ENCODE measurements at places on chromosomes 6 and 20.

DNA sequence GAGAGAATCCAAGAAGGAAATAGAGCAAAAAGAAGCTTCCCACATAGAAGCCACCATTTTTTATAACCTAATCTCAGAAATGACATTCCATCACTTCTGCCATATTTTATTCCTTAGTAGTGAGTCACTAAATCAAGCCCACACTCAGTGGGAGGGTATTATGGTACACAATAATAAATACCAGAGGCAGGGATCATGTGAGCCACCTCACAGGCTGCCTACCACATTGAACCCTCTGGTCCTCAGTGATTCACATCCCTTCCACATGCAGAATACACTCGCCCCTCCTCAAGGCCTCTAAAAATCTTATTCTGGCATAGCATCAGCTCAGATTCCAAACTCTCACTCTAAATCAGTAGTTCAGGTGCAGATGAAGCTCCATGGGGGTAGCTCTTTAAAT, 49.4 kb downstream of the TMC2 start:
- no peak for DNase-seq

DNA sequence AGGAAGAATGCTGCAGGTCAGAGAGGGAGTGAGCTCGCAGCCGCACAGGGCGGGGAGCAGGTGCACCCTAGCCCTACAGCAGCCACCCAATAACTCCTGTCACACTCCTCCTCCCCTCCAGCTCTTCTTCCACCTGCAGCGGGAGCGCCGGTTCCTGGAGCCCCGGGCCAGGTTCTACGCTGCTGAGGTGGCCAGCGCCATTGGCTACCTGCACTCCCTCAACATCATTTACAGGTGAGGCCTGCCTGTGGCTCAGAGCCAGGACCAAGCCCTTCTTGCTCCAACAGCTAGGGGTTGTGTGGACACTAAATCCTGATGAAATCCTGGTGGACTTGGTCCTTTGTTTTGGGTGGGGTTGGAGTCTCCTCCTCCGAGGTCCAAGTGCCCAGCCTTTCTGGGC, 11.7 kb downstream of the SGK2 start:
- DNase-seq: no peak

DNA sequence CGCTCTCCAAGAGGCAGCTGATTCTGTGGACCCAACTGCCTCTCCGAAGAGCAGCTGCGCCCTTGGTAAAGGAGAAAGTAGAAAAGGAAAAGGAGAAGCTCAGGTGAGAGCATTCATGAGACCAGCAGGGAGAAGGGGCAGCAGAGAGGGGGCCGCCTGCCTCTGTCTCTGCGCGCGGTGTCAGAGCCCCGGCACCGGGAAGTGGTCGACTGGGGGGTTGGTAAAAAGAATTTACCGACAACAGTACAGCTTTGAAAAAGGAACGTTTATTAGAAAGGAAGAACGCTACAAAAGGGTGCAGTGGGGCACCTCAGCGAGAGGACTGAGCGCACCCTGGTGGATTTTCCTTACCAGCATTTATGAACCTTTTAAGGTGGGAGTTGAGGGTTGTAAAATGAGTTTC, 61.9 kb downstream of the GPR6 start:
- peak; percentile 24 for DNase-seq

GRCh38 chr20:3916364-3916763, 27.2 kb downstream of the PANK2 start:
- no peak for DNase-seq

DNA sequence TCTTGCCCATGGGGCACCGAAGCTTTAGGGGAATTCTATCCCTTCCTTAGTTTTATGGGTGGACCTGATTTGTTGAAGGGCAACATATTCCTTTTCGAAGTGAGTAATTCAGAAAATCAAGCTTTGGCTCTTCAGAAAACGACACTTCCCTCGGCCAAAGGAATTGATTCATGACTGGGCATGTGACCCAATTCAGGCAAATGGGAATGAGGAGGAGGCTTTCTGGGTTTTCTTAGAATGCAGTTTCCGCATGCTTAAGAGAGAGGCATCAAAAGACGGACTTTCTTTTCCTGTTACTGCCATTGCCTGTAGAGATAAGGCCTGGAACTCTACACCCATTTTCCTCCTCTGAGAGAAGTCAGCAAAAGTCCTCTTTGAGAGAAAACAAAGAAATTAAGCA, 179.5 kb downstream of the RFPL4B start:
- no peak for DNase-seq

GRCh38 chr20:32871627-32872160, 13.0 kb downstream of the EFCAB8 start:
- DNase-seq: no peak

- DNase-seq: no peak
Measured at GRCh38 chr6:36929607-36930006, 24.9 kb upstream of the PI16 start.
